ENCODE measurements at places on chromosomes 7 and 10. TPM values are rescaled to one million over a fixed set of nuclear protein-coding genes. Genes with fewer than 3 reads are reported as not detected.

DNA sequence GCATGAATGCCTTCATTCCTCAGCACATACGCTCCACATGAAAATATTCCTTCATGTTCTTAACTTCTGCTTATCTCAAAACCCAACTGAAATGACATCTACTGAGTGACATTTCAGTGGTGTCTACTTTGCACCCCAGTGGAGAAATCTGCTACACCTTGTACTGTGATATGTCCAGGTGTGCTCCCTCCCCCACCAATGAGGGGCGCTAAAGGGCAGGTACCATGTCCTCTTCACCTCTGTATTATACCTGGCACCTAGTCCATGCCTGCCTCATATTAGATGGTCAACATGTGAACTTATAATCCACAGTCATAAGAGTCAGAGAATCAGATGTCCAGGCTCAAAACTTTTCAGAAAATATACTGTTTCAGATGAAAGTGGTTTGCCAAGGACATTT lies 2.1 kb downstream of the PAXIP1 start:
- H3K36me3 ChIP-seq = no peaks in the 10 kb centered on the region
- H3K4me1 ChIP-seq = peaks cover 12% of the 10 kb centered on the region
- H3K4me3 ChIP-seq = no peak overlapping the region
- no peak for DNase-seq

The CYP3A4 gene
- not detected for polyA plus RNA-seq

- H3K27ac ChIP-seq = no peak overlapping the region
- H3K4me1 ChIP-seq = no peaks in the 10 kb centered on the region
- H3K4me3 ChIP-seq = no peak overlapping the region
- no peak for DNase-seq
- H3K36me3 ChIP-seq = no peaks in the 10 kb centered on the region
- no peaks in the 10 kb centered on the region for H3K27me3 ChIP-seq
These were observed 211.4 kb downstream of the MDFIC start for GRCh38 chr7:115133248-115133647.

DNA sequence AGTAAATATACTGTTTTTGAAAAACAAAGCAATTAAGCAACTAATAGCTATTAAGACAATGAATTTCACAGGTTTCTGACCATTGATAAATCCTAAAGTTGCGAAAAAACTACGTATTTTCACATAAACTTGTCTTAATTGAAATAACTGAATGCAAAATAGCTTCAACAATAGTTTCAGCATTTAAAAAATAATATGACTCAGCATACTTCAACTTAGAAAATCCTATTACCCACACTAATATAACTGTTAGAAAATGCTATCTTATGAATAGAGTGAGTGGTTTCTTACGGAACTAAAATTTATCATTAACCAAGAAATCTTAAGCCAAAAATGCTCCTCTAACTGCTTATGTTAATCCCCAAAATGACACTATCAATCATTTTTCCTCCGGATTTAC lies 183.9 kb downstream of the AVL9 start:
- no peak overlapping the region for H3K4me3 ChIP-seq
- no peaks in the 10 kb centered on the region for H3K4me1 ChIP-seq
- H3K27me3 ChIP-seq = no peaks in the 10 kb centered on the region
- no peak overlapping the region for H3K27ac ChIP-seq

DNA sequence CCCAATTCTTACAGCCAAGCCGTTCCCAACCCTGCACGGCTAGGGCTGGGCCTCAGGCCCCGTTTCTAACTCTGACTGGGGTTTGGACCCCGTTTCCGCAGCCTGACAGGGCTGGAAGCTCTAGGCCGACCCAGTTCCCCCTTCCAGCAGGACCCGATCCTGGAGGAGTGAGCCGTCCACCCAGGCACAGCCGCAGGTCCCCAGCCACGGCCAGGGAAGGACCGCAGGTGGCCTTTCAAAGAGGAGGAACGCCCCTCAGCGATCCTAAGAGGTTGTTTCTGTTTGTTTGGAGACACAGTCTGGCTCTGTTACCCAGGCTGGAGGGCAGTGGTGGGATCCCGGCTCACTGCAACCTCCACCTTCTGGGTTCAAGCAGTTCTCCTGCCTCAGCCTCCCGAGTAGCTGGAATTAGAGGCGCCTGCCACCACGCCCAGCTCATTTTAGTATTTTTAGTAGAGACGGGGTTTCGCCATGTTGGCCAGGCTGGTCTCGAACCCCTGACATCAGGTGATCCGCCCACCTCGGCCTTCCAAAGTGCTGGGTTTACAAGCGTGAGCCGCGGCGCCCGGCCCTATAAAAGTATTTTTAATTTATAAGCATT lies 778 bp upstream of the GET4 start:
- H3K36me3 ChIP-seq = peaks cover 1% of the 10 kb centered on the region
- peak overlapping the region; percentile 77 for H3K27ac ChIP-seq
- peaks cover 21% of the 10 kb centered on the region for H3K4me1 ChIP-seq
- H3K4me3 ChIP-seq = peak overlapping the region; percentile 72
- no peaks in the 10 kb centered on the region for H3K27me3 ChIP-seq
- no peak for DNase-seq

GRCh38 chr10:11835704-11836103 lies 12.5 kb downstream of the PROSER2 start:
- H3K27ac ChIP-seq = no peak overlapping the region
- no peaks in the 10 kb centered on the region for H3K4me1 ChIP-seq
- H3K36me3 ChIP-seq = no peaks in the 10 kb centered on the region

GRCh38 chr7:1915326-1915725 lies 245.2 kb downstream of the ELFN1 start:
- no peak overlapping the region for H3K27ac ChIP-seq
- no peaks in the 10 kb centered on the region for H3K27me3 ChIP-seq

DNA sequence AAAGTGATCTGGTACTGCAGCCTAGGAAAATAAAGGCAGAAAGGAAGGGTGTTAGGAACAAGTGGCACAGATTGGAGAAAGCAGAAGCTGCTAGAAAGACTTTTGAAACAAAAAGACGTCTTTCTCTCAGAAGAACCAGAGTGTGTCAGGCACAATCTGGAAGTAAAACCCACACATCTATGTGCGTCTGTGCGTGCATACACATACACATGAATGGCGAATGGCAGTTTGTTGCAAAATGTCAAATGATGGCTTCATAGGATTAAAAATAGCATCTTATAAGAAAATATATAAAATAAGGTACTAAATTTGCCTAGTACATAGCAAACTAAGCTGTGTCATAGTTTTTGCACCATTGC lies 246.3 kb downstream of the CDK14 start:
- DNase-seq = peak; percentile 1
- H3K4me1 ChIP-seq = peaks cover 27% of the 10 kb centered on the region
- H3K27ac ChIP-seq = peak overlapping the region; percentile 22
- peaks cover 18% of the 10 kb centered on the region for H3K36me3 ChIP-seq

DNA sequence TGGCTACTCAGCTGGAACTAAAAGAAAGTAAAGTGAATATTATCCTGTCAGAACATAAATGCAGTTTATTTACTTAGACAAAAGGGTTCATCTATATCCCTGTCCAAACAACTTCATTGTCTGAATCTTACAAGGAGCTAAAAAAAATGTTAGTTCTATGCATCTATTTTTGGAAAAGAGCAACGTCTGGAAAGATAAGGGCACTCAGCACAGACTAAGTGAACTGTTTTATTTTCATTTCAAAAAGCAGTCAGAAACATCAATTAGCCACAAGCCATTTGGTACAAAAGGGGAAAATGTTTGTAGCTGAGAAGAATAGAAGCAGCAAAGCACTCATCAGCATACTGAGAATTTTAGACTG lies 245.5 kb downstream of the FOXP2 start:
- no peaks in the 10 kb centered on the region for H3K27me3 ChIP-seq
- no peaks in the 10 kb centered on the region for H3K4me1 ChIP-seq
- H3K4me3 ChIP-seq = no peak overlapping the region

DNA sequence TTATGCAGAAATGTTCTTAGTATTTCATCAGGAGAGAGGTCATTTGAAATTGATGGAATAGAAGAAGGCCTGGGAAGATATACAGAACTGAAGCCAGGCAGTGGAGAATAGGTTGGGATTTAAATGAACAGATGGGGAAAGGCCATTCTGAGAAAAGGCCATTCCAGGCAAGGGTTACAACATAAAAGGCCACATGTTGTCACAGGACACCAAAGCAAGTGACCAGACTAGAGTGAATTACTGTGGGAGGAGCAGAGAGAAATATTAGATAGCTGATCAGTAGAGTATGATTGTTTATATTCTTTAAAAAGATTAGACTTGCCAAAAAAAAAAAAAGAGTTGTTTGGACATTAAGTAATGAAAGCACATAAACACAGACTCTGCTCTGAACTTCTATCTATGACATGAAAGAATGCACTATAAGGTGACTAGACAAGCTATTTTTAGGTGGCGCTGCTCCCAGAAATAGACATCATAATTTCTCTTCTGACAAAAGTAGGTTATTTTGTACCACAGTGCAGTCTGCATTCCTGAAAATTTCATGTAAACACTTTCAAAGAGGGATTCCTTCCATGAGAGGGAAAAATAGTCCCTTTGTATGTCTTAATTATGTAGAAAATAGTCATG lies 55.2 kb upstream of the DKK1 start:
- H3K4me1 ChIP-seq = no peaks in the 10 kb centered on the region
- no peaks in the 10 kb centered on the region for H3K36me3 ChIP-seq
- no peak overlapping the region for H3K4me3 ChIP-seq
- H3K27me3 ChIP-seq = no peaks in the 10 kb centered on the region
- DNase-seq = no peak

GRCh38 chr10:62054830-62055229 lies 153.3 kb downstream of the ARID5B start:
- H3K4me1 ChIP-seq = peaks cover 75% of the 10 kb centered on the region
- H3K4me3 ChIP-seq = peak overlapping the region; percentile 55
- peak; percentile 54 for DNase-seq
- no peaks in the 10 kb centered on the region for H3K27me3 ChIP-seq

DNA sequence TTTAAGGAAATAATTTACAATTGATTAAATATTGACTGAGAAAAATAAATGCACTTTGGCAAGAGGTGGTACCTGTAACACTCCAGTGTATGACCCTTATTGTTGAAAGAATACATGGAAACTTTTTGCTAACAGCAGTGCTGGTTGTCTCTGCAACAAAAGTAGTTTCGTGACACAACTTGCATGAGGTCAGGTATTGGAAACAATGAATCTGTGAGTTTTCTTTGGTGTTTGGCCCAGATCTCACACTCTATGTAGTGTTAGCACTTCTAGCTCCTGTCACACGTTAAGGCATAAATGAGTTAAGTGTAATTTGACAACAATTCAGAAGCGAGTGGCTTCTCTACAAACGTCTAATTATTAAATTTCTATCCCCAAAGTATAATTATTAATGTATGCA lies 137.7 kb upstream of the MDFIC start:
- no peak overlapping the region for H3K27ac ChIP-seq
- H3K4me1 ChIP-seq = no peaks in the 10 kb centered on the region
- H3K27me3 ChIP-seq = no peaks in the 10 kb centered on the region
- no peak overlapping the region for H3K4me3 ChIP-seq
- H3K36me3 ChIP-seq = no peaks in the 10 kb centered on the region

GRCh38 chr10:11257440-11258090 lies 239.9 kb downstream of the CELF2 start:
- H3K4me3 ChIP-seq = no peak overlapping the region
- DNase-seq = no peak
- peaks cover 8% of the 10 kb centered on the region for H3K36me3 ChIP-seq
- H3K4me1 ChIP-seq = peaks cover 90% of the 10 kb centered on the region

The GIMAP1 gene
- 0.67 TPM for polyA plus RNA-seq

The IFIT1 gene
- 1.6 TPM for polyA plus RNA-seq

The PTF1A gene
- polyA plus RNA-seq = not detected

DNA sequence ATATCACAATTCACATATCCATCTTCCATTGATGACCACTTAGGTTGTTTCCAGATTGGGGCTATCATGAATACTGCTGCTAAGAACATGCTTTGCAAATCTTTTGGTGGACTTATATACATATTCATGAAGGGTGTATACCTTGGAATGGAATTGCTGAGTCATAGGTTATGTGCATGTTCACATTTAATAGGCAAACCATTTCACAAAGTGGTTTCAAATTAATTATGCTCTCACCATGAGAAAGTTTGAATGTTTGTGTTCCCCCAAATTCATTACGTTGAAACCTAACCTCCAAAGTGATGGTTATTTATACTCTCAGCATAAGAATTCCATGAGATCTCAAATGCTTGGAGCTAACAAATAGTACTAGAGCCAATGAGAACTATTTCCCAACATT lies 86.4 kb downstream of the VPS41 start:
- no peak overlapping the region for H3K27ac ChIP-seq
- H3K36me3 ChIP-seq = no peaks in the 10 kb centered on the region
- no peak overlapping the region for H3K4me3 ChIP-seq
- no peaks in the 10 kb centered on the region for H3K27me3 ChIP-seq
- peaks cover 14% of the 10 kb centered on the region for H3K4me1 ChIP-seq

DNA sequence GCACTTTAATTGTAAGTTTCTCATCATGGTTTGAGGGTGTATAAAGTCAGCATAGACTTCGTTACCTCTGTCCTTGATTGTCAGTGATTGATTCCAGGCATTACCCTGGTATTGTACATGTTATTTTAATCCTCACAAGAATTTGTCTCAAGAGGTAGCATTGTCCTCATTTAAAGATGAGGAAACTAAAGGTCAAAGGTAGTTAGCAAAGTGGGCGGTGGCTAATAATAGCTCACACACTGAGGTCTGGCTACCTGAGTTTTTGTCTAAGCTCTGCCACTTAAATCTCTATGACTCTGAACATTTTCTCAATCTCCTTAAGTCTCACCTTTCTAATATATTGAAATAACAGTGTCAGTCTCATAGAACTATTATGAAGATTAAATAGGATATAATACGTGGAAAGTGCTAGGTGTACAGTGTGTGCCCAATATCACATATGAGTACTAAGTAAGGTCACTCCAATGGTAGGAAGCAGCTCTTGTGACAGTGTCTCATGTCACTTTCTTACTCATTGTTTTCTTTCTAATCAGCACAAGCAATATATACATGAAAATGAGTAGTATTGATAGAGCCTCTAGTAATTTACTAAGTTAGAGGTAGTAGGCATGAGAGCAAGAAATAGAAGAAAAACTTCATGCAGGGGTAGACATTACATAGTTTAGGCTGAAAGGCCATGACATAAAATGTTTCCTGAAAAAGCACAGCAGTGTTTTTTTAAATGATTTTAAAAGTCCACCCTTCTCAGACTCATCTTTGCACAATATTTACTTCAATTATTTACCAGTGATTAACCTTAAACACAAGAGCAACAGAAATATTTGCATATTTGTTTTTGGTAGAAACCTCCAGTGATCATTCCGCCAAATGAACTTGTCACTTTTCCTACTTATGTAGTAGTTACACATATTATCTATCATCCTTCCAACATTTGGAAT lies 21.0 kb downstream of the AHR start:
- no peaks in the 10 kb centered on the region for H3K27me3 ChIP-seq
- no peaks in the 10 kb centered on the region for H3K36me3 ChIP-seq
- DNase-seq = no peak
- no peak overlapping the region for H3K4me3 ChIP-seq
- H3K4me1 ChIP-seq = no peaks in the 10 kb centered on the region
- H3K27ac ChIP-seq = no peak overlapping the region

All from naive B cell (primary cell).